ENCODE measurements at places on chromosomes 1 and 21.

DNA sequence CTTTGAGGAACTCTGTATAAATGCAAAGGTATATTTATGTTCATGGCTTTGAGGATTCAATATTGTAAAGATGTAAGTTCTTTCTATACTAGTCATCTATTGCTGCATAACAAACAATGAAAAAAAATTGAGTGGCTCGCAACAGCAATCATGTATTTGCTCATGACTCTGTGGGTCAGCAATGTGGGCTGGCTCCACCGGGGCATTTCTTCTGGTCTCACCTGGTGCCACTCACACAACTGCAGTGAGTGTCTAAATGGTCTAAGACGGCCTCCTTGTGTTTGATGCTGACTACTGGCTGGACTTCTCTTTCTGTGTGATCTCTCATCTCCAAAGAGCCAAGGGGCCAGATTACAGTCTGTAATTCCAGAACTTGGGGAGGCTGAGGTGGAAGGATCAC lies 45.1 kb upstream of the EXO1 start:
- no peak for DNase-seq

DNA sequence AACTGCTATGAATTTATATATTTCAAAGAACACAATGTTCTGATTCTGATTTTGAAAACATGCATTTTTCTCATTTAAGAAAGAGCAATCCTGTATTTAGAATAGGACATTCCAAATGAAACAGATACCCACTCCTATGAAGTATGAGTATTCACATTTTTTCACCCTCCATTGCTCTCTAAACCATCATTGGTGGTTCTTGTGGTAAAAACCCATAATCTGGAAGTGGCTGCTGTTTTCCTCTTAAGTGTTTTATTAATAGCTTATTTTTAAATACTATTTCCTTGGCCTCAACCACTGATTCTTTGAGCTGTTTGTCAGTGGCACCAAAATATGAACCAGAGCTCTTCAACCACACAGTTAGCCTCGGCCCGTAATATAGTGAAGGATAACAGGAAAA lies 60.0 kb upstream of the ADAM30 start:
- no peak for DNase-seq

- no peak for DNase-seq
Observed at GRCh38 chr21:46159841-46160656, 4.7 kb upstream of the FTCD start.

DNA sequence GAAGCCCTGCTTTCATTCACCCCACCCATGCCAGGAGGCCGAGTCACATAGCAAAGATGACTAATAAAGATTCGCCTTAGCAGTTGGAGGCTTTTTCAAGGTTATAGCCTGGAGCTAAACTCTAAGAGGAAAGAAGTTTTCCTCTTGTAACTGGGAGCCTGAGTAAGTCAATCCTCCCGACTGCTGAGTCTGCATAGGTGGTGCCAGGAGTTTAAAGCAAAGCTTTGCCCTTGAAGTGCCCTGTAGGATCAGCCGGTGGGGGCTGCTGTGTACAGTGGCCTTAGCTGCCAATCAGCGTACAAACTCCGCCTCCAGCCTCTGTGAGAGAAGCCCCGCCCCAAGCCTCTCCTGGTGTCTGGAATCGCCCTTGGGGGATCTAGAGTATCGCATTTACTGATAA lies 147.5 kb upstream of the SPATA6 start:
- DNase-seq = no peak

DNA sequence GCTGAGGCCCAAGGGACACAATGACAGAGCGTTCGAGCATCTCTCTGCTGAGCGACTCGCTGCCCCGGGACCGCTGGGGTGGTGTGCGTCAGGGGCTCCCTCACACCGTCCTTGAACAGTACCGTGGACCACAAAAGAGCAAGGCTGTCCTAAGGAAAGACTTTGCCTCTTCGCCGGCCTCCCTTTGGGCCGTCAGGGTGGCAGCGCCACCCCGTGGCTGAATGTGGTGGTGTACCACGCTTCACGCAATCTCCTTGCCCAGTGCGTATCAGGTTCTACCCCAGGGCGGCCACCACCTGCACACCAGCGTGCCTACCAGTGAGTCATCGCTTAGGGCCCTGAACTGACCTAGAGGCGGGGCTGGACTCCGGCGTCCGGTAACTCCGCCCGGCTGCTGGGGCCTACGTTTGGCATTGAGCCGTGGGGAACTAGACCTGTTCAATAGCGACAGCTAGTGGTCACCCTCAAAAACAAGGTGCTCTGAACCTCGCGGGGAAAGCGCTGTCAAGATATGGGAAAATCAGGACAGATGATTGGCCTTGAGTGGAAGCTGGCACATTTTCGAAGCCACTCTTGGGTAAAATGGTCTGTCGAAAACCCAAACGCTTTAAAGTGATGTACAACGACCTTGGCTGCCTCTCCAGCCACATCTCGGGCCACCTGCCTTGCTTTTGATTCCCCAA lies 8.1 kb upstream of the TRAF3IP3 start:
- DNase-seq = peak; percentile 90

- no peak for DNase-seq
Observed at GRCh38 chr21:36663033-36663855, 35.7 kb upstream of the SIM2 start.

DNA sequence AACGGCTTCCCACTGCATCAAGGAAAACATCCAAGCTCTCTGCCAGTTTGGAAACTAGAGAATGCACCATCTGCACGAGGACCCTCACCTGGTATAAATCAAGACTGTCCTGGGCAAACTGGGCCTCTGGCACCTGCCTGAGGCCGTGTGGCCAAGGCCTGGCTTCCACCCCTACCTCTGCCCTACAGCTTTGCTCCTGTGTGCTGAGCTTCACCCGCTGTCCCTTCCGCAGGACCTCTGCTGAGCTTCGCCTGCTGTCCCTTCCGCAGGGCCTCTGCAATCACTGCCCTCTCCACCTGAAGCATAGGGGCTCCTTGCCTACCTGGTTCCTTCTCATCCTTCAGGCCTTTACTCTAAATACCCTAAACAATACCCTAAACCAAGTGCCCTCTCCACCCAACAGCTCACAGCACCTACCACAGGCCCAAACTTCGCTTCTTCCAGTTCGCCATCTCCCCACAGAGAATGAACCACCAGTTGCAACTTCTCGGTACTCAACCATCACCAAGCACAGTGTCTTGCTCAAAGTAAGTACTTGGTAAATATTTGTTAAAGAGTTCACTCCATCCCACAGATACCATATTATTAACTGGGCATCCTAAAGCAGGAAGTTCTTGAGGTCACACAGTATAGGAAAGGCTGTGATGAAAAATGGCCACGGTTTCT lies 18.4 kb downstream of the GNB1 start:
- DNase-seq = no peak

DNA sequence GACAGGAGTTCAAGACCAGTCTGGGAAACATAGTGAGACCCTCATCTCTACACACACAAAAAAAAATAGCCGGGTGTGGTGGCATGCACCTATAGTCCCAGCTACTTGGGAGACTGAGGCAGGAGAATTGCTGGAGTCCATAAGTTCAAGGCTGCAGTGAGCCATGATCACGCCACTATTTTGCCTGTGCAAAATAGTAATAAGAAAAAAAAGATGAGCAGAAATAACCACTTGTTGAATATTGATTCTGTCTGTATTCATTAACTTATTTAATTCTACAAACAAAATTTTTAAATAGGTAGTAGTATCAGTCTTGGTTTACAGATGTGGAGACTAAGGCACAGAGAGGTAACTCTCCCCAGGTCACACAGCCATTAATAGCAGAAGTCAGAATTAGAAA lies 16.9 kb downstream of the LRRC40 start:
- DNase-seq = no peak

DNA sequence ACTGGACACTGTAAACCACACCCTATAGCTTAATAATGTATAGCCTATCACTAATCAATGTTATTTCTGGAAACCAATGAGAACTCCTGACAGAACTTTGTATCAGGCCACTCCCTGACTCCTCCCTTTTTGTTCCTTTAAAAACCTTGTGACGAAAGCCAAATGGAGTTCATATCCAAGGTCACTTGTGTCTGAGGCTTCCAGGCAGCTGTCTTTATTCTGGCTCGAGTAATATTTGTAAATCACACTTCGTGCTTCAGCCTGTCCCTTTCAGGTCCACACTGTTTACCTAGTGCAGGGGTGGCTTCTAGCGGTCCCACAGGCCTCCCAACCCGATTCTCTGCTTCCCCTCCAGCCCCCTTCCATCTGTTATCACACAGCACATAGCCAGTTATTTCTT lies 16.2 kb upstream of the CAPN9 start:
- no peak for DNase-seq

DNA sequence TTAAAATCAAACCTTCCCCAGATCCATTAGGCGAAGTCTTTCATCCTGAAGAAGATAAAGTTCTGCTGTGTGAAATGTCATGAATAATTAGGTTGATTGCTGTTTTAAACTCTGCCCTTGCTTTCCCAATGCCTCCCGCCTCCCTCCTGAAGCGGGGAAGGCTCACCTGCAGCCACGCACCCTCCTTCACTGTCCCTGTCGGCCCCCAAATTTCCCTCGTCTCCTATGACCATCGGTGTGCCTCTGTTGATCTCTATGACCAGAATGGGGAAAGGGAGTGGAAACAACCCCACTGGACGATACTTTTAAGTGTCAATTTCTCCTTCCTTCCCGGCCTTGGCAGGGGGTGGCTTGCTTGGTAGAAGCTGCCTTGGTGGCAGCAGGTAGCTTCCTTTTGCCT lies 35.1 kb downstream of the LHX4 start:
- no peak for DNase-seq

DNA sequence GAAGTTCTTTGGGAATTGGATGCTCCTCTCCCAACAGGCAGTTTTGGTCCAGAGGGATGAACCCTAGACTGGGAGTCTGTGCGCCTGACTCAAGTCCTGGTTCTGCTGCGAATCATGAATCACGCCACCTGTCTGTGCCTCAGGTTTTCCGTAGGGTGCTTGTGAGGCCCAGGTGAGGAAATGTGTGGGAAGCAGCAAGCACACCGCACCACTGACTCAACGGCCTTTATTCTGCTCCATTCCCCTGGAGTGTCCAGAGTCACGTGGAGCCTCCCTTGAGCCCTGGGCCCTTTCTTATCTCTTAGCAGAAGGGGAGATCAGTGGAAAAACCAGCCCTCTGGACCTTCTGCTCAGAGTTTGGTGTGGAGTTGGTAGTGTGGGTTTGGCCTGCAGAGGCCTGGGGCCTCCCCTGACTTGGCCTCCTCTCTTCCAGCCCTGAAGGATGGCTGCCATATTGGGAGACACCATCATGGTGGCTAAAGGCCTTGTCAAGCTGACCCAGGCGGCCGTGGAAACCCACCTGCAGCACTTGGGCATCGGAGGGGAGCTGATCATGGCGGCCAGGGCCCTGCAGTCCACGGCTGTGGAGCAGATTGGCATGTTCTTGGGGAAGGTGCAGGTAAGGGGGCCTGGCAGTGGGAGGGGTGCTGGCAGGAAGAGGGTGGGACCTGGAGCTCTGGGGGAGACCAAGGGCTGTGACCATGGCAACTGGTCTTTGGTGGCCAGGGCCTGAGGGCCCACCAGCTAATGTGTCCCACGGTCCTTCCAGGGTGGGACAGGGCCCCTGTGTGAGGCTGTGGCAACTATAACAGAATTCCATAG lies 21.1 kb downstream of the COQ8A start:
- DNase-seq = no peak

- DNase-seq = peak; percentile 26
Observed at GRCh38 chr1:228166170-228166936, 749 bp downstream of the IBA57 start.

- DNase-seq = no peak
Observed at GRCh38 chr1:192601143-192601542, 25.6 kb downstream of the RGS1 start.

- no peak for DNase-seq
Observed at GRCh38 chr21:34907461-34908418, 141.4 kb downstream of the RUNX1 start.

DNA sequence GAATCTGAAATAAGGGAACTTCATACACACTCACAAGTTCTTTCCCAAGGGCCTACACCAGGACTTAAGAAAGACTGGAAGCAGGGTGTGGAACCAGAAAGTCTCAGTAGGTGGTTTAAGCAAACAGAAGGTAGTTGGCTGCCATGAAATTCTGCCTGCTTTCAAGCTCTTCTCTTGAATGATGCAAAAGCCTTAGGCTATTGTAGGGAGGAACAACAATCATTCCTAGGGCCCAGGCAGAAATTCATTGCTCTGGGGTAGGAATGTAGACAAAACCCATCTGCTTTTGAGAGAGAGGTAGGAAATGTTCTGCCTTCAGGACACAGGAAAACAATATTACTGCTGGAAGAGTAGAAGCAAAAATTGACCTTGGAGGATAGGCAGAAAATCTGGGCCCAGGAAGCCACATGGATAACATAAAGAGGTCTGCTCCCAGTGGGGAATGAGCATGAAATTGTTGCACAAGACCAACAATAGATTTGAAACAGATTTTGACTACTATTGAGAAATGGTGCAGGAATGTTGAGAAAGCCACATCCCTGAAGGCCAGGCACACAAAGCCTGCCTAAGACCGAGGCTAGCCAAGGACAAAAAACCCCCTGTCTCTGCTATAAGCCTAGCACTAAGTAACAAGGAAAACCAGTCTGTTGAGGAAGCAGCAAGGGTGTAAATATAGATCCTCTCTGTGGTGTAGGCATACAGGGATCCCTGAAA lies 22.7 kb upstream of the SFT2D2 start:
- no peak for DNase-seq

DNA sequence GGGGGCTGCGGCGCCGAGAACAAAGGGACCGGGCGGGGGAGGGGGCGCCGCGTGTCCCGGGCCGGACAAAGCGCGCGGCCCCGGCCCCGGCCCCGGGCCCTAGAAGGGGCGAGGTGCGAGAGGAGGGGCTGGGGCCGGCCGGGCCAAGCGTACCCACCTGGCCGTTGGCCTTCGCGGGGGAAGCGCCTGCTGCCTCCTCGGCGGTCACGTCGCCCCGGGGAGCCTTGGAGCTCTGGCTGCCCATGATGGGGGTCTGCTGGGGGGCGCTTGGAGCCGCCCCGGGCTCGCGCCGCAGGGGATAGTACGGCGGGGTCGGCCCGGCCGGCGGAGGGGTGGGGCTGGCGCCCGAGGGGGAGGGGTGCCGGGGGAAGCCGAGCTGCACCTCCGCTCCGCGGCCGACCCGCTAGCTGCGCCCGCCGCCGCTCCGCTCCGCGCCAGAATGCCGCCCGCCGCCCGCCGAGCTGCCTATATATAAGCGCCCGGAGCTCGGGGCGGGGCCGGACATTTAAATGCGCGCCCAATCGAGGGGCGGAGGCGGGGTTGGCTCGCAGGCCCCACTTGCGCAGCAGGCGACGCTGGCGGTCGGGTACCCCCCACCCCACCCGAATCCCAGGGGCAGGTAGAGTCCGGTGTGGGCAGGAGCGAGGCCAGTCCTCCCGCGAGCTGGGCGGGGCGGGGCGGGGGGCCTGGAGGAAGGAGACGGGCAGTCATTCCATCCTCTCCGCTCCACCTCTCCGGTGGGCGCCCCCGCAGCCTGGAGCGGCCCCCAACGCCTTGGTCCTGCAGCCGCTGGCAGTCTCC lies at the start of gene MARCKSL1:
MARCKSL1 (minus strand) TSS at position 444 of the 801 bp plus-strand sequence; CDS start at position 244, 200 bp downstream.
- DNase-seq = peak; percentile 67

DNA sequence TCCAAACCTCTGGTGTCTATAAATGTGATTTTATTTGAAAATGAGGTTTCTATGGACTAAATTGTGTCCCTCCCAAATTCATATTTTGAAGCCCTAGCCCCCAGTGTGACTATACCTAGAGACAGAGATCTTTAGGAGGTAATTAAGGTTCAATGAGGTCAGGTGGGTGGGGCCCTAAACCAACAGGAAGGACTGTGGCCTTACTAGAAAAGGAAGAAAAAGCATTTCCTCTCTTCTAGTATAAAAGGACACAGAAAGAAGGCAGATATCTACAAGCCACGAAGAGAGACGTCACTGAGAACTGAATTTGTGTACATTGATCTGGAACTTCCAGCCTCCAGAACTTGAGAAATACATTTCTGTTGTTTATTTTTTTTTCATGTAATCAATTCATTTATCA lies 123.1 kb upstream of the RUNX1 start:
- no peak for DNase-seq
